BJ (cell line): ENCODE measurements at places on chromosomes 16 and 17.

- no peak for DNase-seq
Measured at GRCh38 chr17:48611681-48612455, 1.1 kb upstream of the HOXB7 start.

GRCh38 chr17:6893382-6894205, 62.1 kb upstream of the TEKT1 start:
- DNase-seq: no peak

DNA sequence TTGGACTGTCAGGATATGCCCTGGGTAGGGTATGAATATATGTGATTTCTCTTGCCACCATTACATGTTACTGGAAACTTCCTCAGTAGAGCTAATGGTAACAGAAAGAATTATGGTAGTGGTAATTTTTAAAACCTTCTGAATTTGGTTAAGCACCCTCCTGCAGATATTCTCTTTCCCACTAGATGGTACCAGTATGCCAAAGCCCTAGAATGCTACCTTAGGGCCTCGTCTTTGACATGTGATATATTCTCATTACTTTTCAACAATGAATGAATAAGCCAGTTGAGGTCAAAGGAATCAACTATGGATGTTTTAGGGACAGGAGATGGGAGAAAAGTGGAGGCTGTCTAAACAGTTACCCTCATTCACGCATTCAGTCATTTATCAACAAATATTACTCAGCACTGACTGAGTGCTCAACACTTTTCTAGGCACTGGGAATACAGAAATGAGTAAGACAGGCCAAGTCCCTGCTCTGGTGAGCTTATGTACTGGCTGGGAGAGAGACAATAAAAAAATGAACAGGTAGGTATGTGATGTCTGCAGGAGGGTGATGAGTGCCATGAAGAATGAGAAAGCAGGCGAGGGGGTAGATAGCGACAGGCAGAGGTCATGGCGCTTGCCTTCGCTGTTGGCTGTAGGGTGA, 14.7 kb downstream of the CDH13 start:
- no peak for DNase-seq

DNA sequence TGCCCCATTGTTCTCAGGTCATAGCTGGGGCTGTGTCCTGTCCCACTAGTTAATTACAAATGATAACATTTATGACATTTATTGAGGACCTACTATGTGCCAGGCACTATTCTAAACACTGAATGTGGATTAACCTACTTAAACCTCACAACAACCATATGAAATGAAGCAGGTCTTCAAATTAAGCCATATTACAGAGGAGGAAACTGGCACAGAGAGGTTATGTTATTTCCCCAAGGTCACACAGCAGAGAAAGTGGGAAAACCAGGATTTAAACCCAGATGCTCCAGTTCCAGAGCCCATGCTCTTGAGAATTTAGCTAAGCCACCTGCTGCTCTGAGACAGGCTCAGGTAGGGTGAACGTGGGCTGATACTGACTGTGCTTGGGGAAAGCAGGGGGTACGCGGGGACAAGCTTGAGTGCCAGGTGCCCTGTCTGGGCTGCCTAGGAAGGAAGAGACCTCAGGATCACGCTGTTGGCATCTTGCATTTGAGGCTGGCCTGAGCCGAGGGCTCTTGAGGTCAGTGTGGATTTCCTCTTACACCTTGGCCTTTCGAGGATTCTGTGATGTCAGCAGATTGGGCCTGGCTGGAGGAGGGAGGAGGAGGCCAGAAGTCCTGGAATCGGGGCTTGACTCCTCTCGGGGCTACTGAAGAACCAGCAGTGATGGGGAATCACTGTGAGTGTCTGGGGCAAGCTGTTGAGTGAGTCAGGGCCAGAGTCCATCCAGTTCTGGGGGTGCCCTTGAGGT, 8.9 kb downstream of the SPNS2 start:
- no peak for DNase-seq

DNA sequence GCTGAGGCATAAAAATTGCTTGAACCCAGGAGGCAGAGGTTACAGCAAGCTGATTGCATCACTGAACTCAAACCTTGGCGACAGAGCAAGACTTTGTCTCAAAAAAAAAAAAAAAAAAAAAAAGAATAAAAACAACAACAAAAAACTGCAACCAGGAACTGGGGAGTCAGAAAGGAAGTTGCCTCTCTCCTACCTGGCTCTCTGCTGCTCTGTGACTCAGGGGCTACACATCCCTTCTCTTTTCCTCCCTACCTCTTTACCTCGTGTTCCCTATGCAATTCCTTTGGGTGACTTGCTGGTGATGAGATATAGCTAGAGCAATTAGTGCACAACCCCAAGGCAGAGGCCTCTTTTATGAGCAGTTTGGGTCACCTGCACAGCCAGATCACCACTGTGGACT, 95.9 kb downstream of the ABCC1 start:
- no peak for DNase-seq

DNA sequence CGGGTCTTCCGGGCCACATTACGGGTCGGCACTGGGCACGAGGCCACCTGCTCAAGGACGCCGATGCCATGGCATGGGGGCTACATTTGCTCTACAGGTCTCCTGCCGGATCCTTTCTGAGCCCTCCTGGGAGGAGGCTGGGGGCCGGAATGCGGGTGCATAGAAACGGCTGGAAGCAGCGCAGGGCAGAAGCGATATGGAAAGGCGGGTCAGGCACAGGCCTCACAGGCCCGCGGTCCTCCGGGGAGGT, 28.4 kb downstream of the AXIN1 start:
- DNase-seq: no peak

DNA sequence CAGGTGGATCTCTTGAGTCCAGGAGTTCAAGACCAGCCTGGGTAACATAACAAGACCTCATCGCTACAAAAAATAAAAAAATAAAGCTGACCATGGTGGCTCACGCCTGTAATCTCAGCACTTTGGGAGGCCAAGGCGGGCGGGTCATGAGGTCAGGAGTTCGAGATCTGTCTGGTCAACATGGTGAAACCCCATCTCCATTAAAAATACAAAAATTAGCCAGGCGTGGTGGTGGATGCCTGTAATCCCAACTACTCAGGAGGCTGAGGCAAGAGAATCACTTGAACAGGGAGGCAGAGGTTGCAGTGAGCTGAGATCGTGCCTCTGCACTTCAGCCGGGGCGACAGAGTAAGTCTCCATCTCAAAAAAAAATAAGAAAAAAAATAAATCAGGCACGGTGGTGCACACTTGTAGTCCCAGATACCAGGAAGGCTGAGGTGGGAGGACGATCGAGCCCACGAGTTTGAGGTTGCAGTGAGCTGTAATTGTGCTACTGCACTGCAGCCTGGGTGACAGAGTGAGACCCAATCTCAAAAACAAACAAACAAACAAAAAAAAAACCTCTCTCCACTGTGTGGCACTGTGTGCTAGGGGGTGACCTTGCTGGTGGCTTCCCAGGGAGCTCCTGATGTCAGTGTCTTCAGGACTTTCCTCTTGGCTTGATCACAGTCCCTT, 19.8 kb upstream of the MAPK3 start:
- no peak for DNase-seq
